ENCODE measurements at places on chromosomes 1 and 21.
A peak's percentile ranks its signal among the peaks of the same experiment; 100 is the strongest.

- no peak for DNase-seq
These were observed 119.3 kb upstream of the CDC42BPA start for GRCh38 chr1:227437495-227438008.

DNA sequence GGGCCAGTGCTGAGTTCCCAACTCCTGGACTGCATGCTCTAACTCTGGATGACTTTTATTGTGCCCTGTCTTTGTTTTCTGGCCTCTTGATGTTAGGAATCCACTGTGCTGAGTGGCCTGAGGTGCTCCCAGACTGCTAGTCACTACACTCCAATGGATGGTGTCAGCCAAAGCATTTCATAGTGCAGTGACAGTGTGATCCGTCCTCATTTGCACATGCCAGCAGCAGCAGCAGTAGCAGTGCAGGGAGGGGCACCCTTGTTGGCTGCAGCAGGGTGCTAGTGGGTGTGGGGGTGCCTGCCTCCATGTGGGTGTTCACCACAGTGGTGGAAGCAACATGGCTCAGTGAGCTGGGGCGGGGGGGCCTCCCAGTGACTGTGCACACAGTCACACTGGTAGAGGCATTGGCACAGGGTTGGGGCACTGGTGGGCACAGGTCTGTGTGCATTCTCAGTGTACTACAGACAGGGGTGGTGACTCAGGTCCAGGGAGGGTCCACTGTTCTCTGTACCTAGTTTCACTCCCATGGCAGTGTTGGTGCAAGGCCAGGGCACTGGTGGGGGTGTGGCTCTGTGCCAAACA, 214.0 kb downstream of the ZC3H11B start:
- no peak for DNase-seq

- DNase-seq, result no peak
These were observed 26.8 kb upstream of the RASAL2 start for GRCh38 chr1:178066908-178067614.

DNA sequence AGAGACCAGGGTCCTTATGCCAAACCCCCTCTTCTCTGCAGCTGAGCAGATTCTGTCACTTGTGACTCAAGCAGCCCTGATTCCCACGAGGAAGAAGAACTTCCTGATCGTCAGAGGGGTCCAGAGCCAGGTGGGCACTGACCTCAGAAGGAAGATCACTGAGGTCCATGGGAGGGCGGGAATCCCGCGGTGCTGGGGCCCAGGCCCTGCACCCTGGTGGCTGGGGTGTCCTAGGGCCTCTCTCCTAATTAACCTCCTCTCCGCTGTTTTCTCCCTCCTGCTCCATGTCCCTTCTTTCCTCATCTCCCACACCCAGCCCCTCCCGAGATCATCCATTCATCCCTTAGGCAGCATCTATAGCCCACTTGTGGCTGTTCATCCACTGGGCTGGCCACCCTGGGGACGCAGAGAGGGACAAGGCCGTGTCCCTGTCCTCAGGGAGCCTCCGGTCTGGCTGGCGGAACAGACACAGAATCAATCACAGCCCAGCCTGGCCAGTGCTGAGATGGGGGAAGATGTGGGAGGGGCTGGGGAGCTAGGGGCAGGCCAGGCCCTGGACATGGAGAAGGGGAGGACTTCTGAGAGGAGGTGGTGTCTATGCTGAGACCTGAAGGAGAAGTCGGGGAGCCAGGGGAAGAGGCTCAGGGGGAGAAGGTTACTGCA, 638.3 kb downstream of the MATN1 start:
- DNase-seq, result no peak

GRCh38 chr1:156090840-156091188, 8.5 kb upstream of the MEX3A start:
- DNase-seq, result peak; percentile 85

Measured in stimulated activated CD4-positive, alpha-beta T cell treated with anti-CD3 and anti-CD28 coated beads, Interleukin-2, amount 100 ng/mL, for 4 hours (primary cell).